ENCODE measurements at places on chromosomes 4 and X.

- no peak for DNase-seq
Observed at GRCh38 chr4:7474320-7474719, 39.6 kb upstream of the PSAPL1 start.

DNA sequence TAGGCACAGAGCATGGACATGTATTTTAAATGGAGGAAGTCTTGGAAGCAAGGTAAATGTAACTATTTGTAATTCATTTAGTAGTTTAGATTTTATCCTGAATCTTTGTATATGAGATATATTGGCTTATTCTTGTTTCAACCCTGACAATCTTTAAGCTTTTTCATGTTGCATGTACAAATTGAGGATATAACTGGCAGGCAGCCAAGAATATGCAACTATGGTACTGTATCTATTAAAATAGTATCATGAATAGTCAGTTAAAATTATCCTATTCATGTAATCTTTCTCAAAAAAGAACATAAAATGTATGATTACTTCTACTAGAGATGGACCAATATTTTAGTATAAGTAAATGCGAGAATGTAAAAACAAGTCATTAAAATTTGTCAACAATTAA lies 1141.5 kb downstream of the PCDH18 start:
- no peak for DNase-seq

DNA sequence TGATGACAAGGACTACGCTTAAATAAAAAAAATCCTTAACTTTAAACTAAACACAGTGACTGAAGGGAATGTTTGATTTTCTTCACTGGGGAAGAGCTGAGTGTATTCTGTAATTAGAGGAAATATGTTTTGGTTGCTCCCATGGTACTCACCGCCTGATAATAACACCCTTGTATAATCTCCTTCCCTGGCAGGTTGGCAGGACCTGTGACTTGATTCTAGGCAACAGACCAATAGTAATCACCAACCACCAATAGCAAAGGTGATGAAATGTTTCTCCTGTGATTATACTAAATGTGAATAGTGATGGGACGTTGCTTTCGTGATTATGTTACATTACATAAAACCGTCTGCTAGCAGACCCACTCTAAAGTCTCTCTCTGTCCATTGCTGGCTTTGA lies 536.8 kb upstream of the CPEB2 start:
- no peak for DNase-seq

DNA sequence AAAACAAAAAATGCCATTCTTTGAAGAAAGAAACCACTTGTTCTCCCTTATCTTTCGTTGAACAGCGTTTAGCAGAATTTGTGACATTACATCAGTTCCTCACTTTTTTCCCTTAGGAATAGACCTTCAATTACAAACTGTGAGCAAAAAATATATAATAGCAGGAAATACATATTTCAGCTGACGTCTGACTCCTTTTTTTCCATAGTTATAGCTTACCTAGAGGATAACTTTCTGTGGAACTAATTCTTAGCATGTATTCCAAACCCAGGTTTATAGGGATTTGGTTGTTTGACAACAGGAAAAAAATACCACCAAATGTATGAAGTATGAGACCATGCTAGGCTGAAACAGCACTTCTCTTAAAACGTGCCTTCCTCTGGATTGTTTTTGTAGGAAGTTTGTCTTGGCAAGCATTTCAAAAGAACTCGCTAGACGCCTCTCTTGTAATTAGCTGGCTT lies 2.0 kb upstream of the LIMCH1 start:
- no peak for DNase-seq

GRCh38 chr4:129950217-129950616 lies 854.3 kb downstream of the C4orf33 start:
- DNase-seq, result no peak

Data from OCI-LY7 (cell line).